ENCODE measurements at places on chromosomes 7 and 10.
A peak's percentile ranks its signal among the peaks of the same experiment; 100 is the strongest.

- no peak for DNase-seq
These were observed 71.5 kb downstream of the COL13A1 start for GRCh38 chr10:69873135-69873639.

GRCh38 chr10:112184052-112184371, 447 bp upstream of the GPAM start:
- no peak for DNase-seq

GRCh38 chr7:69653806-69654205, 55.5 kb downstream of the AUTS2 start:
- DNase-seq = no peak

GRCh38 chr7:22718200-22718711, 8.7 kb upstream of the IL6 start:
- DNase-seq = no peak

- DNase-seq = no peak
These were observed 134.2 kb downstream of the PTN start for GRCh38 chr7:137209151-137209817.

- no peak for DNase-seq
These were observed 61.5 kb downstream of the LANCL2 start for GRCh38 chr7:55426676-55427075.

GRCh38 chr10:106679314-106679713, 485.2 kb downstream of the SORCS1 start:
- DNase-seq = no peak

DNA sequence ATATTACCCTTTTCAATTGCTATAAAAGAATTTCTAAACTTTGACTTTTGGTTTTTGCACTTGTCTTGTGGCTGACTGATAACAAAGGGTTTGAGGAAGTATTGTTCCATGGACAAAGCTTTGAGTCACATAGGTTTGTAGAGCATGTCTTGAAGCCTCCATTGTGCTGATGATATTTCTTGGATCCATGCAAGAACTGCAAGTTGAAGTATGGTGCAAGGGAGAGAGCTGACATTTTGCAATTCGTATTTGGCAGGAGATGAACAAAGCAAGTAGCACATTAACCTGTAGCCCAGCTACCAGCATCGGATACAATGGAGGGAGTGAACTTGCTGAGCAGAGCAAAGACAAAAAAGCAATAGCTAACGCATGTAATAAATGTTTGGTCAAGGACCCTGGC, 23.4 kb downstream of the MGAM2 start:
- no peak for DNase-seq

GRCh38 chr7:84783141-84783778, 403.6 kb downstream of the SEMA3D start:
- DNase-seq = no peak

DNA sequence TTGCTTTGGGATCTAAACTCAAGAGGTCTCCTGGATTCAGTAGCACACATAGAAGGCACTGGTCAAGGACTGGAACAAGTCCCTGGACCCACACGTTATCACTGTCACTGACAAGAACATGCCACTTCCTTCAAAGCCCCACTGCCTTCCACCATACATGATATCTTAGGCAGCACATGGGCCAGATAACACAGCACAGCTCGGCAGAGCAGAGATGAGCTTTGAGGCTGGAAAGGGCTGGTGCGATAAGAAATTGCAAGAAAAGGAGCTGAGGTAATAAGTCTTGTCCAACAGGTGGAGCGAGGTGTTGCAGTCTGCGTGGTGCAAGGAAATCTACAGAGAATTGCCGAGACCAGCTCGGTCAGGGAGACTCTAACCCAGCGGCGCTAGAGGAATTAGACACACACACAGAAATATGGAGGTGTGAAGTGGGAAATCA, 139.8 kb upstream of the CDK13 start:
- no peak for DNase-seq

DNA sequence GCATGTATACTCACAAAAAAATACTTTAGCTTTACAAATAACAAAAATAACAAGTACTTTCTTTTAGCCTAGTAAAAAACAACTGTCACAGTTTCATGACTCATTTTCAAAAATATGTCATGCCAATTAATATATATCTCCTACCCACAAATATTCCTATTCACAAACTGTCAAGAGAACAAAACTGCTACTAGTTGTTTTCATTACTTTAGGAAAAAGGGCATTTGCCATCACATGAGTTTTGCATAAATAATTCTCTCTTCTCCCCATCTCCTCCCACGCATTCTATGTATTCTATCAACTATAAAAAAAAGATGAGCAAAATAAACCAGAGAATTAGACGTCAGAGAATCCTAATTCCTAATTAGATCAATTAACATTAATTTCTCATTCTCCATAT, 87.6 kb downstream of the PIP4K2A start:
- DNase-seq = no peak

DNA sequence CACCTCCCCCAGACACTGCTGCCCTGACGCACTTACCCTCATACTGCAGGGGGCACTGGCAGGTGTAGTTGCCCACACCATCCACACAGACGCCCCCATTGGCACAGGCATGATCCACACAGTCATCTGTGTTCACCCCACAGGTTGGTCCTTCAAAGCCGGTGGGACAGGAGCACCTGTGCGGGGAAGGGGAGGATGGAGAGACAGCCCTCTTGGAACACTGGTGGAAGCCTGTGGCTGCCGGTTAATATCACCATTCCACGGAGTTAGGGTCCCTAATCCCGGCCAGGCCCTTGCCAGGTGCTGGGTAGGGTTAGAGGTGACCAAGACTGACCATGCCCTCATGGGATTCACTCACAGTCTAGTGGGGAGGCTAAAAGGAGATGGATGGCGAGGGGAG, 171.8 kb downstream of the SLIT1 start:
- DNase-seq = no peak

DNA sequence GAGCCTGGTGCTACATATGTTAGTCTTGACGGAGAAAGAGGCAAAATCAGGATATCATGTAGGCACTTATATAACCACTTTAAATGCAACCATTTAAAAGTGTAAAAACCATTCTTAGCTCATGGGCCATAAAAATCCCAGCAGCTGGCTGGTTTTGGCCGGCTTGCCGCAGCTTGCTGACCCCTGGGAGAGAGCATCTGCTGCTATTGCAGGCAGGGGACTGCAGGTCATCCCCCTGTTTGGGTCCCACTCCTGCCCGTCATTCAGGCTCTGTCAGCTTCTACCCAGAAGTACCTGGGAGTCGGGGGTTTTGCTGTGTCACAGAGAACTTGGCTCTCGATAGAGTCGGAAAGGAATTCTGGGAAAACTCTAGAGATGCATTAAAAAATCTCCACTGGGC, 187.4 kb downstream of the CUX1 start:
- DNase-seq = no peak

DNA sequence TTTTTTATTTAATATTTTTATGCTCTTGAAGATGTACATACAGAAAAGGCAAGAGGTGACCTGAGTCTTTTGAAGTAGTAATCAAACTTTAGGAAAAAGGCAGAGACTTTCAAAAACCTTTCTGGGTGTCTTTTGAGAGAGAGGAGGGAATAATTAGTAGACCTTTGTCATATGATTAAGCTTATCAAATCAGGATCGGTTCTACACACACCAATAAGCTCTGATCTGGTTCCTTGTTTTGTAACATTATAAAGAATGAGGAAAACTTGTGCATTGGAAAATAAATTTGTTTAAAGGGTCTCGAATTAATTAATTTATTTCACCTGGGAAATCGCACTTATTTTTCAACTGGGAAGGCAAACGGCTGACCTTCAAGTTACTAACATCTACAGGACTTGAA, 11.9 kb downstream of the TWIST1 start:
- no peak for DNase-seq

GRCh38 chr10:131445623-131446022, 134.1 kb upstream of the TCERG1L start:
- no peak for DNase-seq

- DNase-seq = no peak
These were observed 42.2 kb downstream of the GBF1 start for GRCh38 chr10:102287538-102287937.

- no peak for DNase-seq
These were observed 84.2 kb downstream of the FANK1 start for GRCh38 chr10:125980521-125981035.

DNA sequence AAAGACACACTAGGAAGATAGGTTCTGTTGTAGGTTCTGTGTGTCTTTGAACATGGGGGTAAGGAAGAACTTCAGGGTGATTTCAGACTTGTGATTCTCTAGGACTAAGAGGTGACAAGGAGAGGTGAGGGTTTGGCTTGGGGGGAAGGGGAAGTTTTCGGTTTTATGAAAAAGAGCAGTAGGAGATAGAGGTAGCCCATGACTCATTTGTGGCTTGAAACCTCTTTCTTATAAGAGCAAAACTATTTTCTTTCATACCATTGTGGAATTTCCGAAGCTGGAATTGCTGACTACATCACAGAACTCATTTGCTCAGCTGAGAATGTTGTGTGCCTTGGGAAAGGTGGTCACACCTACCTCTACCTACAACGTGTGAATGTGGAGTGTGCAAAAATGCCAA, 39.6 kb upstream of the IKZF1 start:
- DNase-seq = no peak

DNA sequence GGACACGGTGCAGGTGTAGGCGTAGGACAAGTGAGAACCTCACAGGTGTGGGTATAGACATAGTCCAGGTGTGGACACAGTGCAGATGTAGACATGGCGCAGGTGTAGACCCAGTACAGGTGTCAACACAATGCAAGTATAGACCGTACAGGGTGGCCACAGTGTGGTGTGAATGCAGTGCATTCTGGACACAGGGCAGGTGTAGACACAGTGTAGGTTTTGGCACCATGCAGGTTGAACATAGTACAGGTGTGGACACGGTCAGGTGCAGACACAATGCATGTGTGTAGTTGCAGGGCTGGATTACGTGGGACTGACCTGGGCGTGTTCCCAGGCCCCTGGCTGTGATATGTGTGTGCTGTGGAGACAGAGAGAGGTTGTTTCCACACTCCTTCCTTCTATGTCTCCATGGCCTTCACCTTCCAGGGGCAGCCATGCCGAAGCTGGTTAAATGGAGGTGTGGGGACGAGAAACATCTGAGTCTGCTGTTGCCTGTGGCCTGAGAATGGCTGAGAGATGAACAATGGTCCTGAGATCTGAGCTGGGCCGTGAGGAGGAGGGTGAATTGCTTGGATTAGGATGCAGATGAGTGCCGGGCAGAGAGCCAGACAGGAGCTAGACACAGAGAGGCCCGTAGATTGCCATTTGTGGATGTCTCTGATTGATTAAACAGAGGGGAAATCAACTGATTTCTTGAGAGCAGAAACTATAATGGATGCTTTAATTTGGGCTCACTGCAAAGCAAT, 343.9 kb upstream of the SHH start:
- no peak for DNase-seq

GRCh38 chr10:45454262-45454661, 80.2 kb downstream of the ALOX5 start:
- DNase-seq = no peak

GRCh38 chr10:36542493-36542892, 582.9 kb upstream of the ANKRD30A start:
- no peak for DNase-seq

DNA sequence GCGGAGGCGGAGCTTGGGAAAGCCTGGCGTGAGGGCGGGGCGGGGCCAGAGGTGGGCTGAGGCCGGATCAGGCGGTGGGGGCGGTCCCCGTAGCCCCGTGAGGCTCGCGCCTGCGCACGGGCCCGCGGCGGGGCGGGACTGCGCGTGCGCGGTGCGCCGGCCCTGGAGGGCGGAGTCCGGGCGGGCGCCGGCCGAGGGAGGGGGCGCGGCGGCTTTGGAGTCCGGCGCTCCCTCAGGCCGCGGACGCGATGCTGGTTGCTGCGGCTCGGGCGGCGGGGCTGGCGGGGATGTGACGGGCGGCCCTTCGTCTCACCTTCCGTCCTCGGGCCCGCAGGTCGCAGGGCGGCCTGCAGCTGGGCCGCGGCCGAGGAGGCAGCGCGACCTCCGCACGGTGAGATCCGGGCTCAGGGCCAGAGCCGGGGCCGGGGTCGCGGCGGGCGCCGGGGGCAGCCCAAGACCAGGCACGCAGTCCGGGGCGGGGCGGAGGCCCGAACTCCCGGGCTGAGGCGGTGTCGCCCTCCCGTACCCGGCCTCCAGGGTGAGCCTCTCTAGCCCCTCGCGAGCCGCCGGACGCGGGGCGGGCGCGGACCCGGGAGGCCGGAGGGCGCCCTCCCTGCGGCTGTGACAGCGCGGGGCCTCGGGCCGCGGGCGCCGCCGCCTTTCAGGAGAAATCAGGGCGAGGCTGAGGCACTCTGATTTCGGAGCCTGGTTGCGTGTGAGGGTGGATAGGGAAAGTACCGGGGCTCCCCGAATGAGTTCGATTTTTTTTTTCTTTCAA, at the start of gene CCSER2:
CCSER2 (plus strand) TSS at position 172 of the 778 bp plus-strand sequence. CDS start 42,464 bp downstream, outside the sequence.
- peak; percentile 89 for DNase-seq

GRCh38 chr7:83866582-83866981, 217.6 kb upstream of the SEMA3E start:
- DNase-seq = no peak

DNA sequence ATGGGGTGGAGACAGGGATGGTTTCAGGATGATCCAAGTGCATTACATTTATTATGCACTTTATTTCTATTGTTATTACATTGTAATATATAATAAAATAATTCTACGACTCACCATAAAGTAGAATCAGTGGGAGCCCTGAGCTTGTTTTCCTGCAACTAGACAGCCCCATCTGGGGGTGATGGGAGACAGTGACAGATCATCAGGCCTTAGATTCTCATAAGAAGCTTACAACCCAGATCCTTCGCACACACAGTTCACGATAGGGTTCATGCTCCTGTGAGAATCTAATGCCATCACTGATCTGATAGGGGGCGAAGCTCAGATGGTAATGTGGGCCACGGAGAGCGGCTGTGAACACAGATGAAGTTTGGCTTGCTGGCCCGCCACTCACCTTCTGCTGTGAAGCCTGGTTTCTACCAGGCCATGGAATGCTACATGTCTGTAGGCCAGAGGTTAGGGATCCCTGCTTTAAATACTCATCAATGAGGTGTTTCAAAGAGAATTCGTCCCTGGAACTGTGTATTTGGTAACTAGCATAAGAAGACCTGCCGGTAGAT, 21.2 kb upstream of the PRKCQ start:
- no peak for DNase-seq

DNA sequence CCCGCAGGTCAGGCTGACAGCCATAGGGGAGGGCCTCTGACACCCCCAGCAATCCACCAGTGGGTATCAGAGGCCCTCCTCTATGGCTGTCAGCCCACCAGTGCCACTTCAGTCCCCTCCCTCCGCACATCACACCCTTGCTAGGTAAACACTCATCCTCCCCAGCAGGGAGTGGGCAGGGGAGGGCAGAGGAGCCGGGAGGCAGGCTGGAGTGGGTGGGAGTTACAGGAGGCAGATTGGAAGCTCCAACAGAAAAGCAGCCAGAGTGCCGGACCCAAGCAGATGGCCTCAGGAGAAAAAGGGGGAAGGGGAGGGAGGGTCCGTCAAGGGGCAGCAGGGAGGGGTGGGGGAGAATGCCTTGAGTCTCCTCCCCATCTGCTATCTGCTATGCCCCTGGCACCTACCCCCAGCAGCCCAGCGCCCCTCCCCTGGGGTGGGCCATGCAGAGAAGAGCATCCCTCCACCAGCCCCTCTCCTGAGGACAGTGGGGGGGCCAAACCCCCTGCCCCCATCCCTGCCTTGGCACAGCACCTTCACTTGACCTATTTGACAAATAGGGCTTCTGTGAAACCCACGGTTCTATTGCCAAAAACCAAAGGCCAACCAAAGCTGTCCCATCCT, 2.4 kb downstream of the RASGEF1A start:
- no peak for DNase-seq

- no peak for DNase-seq
These were observed 59.9 kb downstream of the BMPER start for GRCh38 chr7:33965183-33965744.

- no peak for DNase-seq
These were observed 4.7 kb downstream of the MYL10 start for GRCh38 chr7:101624246-101625001.

- no peak for DNase-seq
These were observed 32.4 kb upstream of the HSPA12A start for GRCh38 chr10:116774728-116775151.
